NAMALWA (cell line): ENCODE measurements at places on chromosomes 5 and 9.

DNA sequence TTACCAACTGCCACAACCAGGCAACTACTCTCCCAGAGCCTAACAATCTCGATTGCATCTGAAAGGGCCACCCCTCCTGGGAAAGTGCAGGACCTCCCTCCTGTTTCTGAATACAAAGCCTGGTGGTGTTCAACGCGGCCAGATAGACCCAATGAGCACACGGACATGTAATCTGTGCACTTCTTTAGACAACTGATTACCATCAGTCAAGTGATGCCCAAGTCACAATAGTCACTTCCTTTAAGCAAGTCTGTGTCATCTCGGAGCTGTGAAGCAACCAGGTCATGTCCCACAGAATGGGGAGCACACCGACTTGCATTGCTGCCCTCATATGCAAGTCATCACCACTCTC is 739 bp downstream of the C9orf72 start:
- peak; percentile 69 for DNase-seq

DNA sequence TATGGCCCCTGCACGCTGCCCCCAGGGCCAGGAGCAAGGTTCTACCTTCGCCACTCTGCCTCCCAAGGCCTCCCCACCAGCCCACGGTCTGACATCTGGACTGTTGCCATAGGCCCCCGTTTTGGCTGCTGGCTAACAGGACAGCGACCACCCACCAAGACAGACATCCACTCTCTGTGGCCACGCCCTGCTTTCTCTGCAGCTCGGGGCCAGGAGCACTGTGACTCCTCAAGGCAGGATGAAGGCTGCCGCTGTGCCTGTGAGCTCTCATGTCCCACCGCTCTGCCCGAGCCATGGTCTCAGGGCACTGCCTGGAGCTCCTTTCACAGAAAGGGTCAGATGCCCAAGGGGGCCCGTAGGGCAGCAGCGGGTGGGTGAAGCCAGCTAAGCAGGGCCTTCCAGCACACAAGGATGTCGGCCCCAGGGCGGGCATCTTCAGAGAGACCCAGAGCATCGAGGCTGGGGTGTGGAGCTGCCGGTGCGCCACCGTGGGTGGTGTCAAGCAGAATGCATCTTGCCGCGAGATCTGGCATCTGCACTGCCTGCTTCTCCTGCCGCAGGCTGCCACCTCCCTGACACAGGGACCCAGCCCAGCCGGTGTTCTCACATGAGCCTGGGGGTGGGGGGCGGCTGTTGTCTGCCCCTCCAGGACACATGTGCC is 92.2 kb upstream of the ADAMTS2 start:
- no peak for DNase-seq

DNA sequence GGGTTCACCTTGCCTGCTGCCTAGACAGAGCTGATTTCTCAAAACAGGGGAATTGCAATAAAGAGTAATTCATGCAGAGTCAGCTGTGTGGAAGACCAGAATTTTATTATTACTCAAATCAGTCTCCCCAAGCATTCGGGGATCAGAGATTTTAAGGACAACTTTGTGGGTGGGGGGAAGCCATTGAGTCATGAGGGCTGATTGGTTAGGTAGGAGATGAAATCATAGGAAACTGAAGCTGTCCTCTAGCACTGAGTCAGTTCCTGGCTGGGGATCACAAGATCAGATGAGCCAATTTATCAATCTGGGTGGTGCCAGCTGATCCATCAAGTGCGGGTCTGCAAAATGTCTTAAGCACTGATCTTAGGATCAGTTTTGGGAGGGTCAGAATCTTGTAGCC is 159.1 kb upstream of the MAP1B start:
- no peak for DNase-seq

DNA sequence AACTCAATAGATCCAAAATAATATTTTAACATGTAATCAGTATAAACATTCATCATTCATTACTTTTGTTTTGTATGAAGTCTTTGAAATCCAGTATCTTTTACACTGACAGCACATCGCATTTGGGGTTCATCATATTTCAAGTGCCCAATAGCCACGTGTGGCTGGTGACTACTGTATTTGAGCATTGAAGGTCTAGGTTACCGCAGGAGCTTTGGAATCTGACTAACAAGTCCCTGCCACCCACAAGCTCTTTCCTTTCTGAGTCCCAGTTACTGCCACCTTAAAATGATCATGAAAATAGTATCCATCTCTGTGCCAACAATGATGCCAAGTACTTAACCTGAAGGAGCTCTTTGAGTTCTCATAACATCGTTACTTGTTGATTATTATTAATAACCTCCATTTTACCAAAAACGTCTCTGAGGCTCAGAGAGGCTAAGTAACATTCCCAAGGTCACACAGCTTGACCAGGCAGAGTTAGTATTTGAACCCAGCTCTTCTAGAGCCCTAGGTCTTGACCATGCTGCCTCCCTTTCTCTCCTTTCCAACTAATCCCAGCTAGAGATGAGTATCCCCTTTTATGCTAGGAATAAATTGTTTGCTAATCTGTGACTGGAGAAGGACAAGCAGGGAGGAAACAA is 24.2 kb downstream of the ARHGEF37 start:
- DNase-seq, result no peak

DNA sequence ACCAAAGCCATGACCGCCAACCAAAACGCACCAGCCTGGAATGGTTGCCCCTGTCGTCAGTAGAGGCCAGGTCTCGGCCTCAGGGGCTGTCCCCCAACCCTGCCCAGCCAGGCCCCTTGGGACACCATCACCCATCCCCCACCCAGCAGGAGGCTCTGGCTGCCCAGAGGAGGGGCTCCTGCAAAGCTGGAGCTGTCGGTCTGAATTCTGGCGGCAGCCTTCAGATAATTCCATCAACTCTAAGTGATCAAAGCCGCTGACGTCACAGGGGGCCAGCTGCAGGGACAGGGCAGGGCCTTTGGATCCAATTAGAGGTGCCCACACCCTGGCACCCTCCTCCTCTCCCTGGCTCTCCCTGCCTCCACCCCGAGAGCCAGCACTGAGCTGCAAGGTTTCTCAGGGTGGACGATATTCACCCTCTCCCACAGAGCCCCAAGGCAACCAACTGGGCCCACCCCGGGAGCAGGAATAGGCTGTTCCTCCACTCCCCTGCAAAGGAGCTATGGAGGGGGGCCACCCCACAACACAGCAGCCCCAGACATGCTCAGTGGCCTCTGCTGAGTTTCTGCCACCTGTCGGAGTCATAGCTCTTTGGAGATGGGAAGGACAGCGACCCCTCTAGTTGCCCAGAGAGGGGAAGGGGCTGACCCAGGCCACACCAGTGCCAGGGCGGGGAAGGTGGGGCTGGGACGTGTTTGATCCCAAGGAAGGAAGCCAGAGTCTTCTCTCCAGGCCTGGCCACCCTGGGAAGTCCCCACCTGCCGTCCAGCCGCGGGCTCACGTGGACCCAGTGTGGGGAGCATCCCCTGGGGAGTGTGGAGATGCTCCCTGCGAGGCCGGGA is 78.4 kb downstream of the NTNG2 start:
- DNase-seq, result no peak

DNA sequence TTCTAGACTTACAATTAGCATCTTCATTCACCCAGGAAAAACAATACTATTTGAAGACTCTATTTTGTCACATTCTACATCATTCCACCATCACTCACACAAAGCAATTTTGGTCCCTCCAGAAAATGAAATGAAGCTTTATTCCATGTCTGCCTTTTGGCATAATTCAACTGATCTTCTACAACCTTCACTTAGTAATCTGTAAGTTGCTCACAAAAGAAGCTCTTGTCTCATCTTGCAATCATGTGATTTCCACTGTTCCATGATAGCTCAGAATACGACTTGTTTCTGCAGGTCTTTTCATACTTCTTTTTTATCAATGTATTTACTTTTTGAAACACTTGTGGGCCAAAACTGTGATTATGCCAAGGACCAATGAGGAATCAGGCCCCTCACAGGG is 261.9 kb upstream of the NR4A3 start:
- DNase-seq, result no peak

DNA sequence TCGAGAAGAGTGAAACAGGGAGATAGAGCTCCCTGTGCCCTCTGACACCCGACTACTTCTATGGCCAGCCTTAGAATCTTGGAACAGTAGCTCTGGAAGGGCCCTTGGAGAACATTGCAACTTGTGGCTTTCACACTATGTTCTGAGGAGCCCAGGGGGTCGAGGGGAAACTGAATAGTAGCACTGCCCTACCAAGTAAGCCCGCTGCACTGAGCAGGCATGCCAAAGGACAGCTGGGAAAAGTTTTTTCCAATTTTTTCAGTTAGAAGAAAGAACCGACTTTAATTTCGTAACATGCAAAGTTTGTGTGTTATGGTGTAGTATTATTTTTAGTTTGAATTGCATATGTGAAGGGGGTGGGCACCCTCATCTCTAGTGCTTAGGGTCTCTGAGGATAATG is 10.9 kb downstream of the SMIM3 start:
- no peak for DNase-seq

GRCh38 chr5:124131466-124131865 is 615.0 kb downstream of the ZNF608 start:
- no peak for DNase-seq

GRCh38 chr5:96615223-96615622 is 47.0 kb upstream of the CAST start:
- no peak for DNase-seq

DNA sequence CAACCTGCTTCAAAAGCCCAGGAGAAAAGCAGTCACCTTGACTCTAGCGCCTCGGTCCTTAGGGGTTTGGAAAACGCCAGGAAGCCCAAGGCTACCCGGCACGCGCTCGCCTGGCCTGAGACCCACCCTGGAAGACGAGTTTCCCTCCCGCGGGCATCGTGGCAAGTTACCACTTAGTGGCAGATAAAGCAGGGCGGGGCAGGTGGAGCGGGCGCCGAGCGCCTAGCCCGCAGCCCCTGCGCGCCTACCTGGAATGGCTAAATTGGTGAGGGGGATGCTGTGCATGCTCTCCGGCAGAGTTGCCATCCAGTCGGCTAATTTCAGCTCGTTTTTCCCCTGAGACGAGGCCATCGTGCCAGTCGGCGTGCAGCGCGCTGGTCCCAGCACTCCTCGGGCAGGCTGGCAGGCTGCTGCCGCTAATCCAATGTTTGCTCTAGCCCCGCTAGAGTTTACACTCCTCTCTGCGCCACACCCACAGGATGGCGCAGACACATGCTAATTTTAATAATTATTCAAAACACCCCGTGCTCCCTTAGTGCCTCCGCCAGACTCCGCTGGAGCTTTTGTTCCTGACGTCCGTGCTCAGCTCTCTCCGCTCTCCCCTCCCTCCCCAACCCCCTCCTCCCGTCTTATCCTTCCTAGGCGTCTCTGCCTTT is at the start of gene PLCXD3:
Gene PLCXD3, minus strand, starts transcription at position 426 of the 656 bp plus-strand sequence. Its CDS starts 75 bp downstream, at position 351.
- DNase-seq, result no peak
